HuH-7.5 (cell line): ENCODE measurements at places on chromosomes 13 and 19.

DNA sequence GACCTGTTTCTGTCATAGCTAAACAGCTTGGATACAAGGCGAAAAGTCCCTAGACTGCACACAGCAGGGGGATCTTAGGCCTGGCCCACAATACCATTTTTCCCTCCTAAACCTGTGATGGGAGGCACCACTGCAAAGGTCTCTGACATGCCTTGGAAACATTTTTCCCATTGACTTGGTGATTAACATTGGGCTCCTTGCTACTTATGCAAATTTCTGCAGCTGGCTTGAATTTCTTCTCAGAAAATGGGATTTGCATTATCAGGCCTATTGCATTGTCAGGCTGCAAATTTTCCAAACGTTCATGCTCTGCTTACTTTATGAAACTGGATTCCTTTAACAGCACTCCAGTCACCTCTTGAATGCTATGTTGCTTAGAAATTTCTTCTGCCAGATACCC, 136.2 kb upstream of the TSHZ3 start:
- DNase-seq: no peak

DNA sequence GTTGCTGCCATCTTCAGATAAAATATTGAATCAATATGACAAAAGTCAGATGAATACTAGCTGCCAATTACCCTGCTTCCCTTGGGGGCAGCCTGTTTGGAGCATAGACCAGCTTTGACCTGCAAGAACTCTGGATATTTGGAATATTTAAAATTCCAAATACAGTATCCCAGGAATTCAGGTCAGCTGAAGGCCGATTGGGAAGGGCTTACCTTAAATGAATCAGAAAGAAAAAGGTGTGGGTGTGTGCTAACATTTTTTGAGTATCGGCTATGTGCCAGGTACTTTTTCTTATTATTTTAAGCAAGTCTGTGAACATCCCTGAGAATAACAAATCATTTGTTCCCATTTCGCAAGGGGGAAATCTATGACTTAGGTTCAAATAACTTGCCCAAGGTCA, 1.8 kb upstream of the RUBCNL start:
- DNase-seq: no peak

DNA sequence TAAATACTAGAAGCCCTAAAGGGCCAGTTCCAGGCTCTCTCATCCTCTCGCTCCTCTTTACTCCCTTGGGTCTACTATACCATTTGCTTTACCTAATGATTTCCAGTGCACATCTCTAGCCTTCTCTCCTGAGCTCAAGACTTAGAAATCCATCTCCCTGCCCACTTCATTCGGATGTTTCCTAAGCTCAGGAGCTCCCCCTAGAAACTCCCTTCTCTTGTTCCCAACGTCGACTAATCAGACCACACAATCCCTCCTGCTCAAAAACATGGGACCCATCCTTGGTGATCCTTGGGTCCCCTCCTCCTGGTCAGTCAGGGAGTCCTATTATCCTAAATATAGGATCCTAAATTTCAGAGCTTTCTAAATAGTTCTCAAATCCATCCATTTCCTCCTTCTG, 21.1 kb upstream of the STK24 start:
- no peak for DNase-seq

DNA sequence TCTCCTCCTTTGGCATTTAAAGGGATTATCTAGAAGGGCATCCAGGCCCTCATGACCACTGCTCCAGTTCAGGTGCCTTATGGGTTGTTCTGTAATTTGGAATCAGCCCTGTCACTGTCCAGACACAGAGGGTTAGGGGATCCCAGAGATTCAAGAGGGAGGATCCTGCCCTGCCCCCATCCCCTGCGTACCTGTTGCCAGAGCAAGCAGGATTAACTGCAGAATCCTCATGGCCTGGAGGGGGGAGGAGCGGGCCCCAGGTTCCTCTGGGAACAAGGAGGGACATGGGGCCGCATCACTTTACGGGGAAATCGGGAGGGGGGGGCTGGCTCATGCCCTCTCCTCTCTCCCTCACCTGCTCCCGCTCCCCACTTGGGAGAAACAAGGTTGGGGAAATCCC, 1.0 kb downstream of the KLK11 start:
- no peak for DNase-seq
